Vagina (tissue), 2 donors: ENCODE measurements at places on chromosomes 16 and 17.

DNA sequence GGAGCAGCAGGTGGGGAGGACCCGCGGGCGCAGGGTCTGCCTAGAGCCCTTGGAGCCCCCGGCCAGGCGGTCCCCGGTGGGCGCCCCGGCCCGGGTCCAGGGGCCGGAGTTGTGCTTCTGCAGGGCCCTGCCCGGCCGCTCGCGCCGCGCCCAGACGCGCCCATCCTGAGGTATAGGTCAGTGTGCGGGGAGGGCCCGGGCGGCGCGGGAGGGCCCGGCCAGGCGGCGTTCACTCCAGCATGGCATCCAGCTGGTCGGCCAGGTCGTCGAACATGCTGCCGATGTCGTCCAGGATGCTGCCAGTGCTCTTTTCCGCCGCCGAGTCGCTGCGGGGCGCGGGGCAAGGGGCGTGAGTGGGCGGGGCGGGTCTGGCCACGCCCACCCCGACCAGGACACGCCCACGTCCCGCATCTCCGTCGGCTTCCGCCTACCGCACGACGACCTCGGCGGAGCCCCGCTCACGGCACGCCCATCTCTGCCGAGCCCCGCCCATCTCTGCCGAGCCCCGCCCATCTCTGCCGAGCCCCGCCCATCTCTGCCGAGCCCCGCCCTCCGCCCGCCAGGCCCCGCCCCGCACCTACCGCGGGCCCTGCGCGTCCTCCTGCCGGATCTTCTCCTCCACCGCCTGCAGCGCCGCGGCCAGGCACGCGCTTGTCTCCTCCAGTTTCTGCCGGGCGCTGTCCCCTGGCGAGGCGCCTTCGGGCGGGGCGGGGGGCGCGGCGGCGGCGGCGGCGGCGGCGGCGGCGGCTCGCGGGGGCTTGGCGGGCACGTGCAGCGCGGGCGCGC is 17.9 kb downstream of the CASKIN1 start:
- DNase-seq: no peak

DNA sequence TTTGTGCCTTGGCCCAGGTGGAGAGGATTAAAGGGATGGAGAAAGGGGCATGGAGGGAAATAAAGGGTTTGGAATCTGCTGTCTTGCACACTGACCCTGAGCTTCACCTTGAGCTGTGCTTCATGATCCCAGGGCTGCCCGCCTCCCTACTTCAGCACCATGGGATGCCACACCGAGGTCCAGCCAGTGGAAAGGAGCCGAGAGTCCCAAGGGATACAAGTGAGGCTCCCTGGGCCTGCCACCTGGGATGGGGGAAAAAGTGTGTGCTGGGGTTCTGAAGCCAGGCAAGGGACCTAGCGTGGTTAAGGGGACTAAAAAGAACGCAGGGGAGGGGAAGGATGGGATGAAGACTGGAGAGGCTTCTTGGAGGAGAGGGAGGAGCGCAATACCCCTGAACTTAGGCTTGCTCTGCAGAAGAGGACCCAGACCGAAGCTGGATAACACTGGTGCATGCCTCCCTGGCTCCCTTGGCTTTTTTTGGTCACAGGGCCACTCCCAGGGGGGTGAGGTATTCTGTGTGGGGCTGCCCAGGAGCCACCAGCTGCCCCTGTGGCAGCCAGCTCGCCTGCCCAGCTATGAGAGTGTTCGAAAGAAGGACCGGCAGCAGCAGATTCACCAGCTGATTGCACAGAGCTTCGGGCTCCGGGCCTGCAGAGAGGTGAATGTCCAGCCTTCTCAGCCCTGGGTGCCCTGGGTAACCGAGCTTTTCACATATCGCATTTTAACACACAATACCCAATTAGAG is 7.2 kb downstream of the MRPL27 start:
- no peak for DNase-seq

DNA sequence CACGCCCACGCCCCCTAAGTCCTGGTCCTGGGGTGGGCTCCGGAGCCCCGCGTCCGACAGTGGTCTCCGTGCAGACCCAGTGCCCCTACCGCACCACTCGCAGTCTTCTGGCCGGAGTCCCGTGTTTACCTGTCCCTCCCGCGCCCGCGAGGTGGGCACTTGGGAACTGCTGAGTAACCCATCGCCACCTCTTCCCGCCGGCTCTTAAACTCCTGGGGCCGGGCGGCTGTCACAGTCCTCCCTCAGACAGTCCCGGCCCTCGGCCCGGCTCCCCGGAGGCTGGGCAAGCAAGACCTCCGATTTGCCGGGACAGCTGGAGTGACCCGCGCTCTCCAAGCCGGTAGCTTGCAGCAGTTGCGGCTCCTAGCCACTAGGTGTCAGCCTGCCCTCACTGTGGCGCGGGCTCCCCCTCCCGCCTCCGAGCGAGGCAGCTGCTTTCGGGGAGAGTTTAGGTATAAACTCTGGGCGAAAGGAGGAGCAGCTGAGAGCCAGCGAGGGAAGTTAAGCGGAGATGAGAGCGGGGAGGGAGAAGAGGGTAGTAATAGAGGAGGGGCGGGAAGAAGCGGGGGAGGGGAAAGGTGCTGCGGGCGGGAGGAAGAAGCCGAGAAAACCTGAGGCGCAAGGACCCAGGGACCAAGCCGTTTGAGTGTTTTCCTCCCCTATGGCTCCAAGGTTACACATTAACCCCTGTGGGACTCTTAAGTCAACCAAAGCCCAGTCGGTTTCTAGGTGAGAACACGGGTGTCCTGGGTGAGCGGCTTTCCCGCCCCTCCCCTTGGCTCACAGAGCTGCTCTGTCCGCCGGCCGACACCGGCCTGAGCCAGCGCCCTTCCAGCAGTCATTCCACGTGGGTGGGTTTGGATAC is 826 bp upstream of the TLCD1 start:
- no peak for DNase-seq

DNA sequence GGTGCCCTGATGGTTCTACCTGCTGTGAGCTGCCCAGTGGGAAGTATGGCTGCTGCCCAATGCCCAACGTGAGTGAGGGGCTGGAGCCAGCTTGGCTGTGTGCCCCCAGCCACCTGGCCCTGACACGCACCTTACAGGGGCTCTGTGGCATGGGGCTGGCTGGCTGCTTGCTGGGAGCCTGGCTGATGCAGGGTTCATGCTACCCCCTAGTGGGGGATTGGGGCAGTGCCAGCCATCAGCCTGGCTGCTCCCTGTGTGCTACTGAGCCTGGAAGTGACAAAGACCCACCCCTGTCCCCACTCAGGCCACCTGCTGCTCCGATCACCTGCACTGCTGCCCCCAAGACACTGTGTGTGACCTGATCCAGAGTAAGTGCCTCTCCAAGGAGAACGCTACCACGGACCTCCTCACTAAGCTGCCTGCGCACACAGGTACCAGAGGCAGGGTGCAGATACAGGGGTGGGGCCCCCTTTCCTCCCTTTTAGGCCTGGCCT is 5.7 kb downstream of the GRN start:
- DNase-seq: no peak

DNA sequence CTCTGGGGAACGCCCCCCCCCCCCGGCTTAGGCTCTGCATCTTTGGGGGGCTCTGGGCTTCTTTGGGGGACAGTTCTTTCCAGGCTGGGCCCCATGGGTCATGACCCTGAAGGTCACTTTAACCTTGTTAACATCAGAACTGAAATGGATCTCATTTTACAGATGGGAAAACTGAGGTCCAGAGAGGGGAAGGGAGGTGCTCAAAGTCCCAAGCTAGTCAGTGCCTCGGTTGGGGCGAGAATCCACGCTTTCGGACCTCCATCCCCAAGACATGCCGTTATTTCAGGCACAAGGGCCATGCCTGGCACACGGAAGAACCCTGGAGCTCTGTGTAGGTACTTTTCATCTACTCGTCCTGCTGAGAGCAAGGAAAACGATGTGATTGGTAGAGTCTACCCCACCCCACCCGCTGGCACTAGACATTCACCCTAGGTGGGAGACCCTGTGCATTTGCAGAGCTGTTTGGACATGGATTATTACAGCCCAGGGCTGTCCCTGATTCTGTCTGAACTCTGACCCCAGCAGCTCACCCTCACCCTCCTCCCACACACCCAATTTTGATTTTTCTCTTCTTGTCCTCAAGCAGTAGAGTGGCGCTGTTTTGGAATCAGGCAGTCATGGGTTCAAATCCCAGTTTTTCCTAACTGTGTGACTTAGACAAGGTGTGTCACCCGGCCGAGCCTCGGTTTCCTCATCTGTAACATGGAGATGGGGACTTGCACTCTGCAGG is 155.1 kb upstream of the CDC42EP4 start:
- DNase-seq: no peak

- DNase-seq: no peak
These were observed 90.4 kb downstream of the MARF1 start for GRCh38 chr16:15552507-15552906.
